Activated naive CD8-positive, alpha-beta T cell treated with anti-CD3 and anti-CD28 coated beads, Interleukin-2, amount 10 ng/mL, durations not matched to agents 7 days and 5 days (primary cell): ENCODE measurements at places on chromosomes 11 and 22. TPM values are rescaled to one million over a fixed set of nuclear protein-coding genes. Genes with fewer than 3 reads are reported as not detected.

DNA sequence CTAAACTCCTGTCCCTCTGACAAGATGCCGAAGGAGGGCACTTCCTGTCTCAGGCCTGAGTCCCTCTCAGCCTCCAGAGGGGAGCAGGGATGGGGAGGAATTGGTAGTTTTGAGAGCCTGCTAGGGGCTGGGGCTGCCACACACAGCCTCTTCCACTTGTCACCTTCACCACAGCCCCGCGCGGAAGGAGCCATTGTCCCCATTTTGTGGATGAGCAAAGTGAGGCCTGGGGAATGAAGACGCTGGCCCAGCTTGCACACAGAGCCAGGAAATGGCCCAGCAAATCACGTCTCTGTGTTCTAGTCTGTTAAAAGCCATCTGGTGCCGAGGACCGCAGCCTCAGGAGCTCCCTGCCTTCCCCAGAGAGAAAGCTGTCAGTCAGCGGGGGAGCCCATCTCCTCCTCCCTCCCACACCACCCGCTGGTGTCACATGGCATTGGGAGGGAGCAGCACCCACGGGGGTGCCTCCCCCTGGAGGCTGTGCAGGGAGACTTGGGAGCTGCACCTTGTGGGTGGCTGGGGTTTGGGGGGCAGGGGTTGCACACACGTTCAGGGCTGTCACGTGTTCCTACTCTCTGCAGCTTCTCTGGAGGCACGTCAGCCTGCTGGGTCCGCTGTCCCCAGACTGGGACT lies 34.6 kb downstream of the RASD2 start:
- no peak for DNase-seq

DNA sequence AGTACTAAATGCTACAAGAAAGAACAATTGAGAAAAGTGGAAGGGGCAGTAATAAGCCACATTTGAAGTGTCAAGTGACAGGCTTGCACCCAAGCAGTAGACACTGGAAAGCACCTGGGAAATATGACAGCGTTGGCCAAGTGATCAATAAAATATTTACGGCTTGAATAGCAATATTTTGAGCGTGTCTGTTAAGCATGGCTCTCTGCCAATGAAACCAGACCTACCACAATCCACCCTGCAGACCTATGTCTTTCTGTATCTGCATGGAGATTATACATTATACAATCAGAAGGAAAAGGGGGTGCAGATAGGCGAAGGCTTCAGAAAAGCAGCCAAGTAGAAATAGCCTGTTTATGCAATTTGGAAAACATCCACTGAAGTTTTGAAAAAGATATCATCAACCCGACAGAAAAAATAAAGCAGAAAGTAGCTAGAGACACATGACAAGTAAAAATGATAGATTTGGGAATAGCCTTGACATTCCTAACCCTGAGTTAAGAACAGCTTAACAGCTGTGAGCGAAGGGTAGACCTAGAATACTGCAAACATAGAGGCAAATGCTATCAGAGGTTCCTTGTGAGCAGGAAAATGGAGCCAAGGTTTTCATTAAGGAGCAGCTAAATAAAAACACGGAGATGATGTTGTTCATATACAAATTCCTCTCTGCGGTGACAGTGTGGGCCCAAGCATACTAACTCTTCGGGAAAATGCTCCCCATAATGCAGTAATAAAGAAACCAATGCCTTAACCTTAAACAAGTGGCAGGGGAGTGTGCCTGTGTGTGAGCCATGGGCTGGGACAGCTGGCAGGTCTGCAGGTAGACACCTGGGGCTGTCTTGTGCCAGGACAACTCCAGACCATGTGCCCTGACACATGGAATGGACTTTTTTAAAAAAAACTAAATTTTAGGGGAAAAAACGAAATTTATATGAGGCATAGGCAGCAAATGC lies 71.3 kb downstream of the ETS1 start:
- DNase-seq, result no peak

DEFB131B gene
- not detected for total RNA-seq

DNA sequence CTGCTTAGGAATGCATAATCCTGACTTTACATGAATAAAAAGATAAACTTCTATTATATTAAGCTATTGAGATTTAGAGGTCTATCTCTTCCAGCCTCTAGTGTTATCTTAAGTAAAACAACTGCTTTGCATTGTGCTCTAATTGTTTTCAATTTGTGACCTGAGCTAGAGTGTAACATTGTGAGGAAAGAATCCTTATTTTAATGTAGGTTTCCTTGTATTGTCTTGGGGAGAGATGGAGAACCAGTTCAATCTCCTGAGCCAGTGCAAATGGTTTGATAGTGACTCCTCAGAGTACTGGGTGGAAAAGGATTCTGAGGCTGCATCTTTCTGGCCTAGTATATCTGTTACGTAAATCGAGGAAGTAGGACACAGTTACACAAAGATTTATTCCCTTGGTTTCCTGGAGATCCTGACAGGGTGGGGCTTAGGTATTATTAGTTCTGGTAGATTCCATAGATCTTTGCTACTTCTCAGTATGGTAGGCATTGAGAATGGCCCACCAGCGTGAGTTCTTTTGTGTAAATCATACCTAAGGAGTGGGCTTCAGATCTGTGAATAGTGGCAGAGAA lies 683.5 kb upstream of the CCDC179 start:
- DNase-seq, result no peak

DNA sequence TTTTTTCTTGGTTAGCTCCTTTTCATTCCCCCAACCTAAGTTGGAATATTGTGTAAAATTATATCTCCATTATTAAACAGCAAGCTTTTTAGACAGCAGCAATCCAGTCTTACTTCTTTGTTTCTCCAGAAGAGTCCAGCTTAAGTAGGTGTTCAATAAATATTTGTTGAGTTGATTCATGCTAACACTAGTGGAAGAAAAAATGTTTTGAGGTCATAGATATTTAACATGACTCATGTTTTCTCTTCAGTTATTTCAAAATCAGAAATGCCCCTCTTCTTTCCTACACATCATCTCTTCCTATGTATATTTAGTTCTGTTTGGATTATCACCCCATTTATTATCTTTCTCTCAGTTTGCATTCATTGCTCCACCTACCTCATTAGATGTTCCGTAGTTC lies 20.3 kb downstream of the CCDC83 start:
- DNase-seq, result no peak
